ENCODE measurements at places on chromosomes 2 and 18.

DNA sequence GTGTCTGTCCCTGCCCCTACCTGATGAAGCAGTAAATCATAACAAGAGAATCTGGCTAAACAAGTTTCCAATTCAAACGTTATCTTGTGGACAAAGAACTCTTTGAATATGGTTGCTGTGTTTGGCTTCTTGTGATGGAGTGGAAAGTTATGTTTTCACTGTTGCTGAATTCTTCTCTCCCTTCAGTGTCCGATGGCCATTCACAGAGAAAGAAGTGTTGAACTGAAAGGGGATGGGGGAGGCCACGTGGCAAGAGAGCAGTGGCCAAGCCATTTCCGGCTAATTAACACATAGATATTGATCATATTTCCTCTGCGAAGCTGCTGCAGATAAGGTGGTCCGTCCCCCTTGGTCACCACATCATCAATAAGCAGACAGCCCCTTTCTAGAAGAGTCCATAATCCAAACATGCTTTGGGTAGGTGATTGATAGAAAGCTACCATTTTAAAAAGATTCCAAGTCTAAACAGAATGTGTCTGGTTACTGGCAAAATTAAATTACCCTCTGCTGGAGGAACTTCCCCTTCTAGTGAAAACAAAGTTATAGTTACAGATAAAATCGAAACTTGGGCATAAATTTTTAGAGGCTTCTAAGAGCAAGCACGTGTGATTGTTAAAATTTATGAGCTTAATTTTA is 36.9 kb upstream of the FZD7 start:
- DNase-seq: no peak

DNA sequence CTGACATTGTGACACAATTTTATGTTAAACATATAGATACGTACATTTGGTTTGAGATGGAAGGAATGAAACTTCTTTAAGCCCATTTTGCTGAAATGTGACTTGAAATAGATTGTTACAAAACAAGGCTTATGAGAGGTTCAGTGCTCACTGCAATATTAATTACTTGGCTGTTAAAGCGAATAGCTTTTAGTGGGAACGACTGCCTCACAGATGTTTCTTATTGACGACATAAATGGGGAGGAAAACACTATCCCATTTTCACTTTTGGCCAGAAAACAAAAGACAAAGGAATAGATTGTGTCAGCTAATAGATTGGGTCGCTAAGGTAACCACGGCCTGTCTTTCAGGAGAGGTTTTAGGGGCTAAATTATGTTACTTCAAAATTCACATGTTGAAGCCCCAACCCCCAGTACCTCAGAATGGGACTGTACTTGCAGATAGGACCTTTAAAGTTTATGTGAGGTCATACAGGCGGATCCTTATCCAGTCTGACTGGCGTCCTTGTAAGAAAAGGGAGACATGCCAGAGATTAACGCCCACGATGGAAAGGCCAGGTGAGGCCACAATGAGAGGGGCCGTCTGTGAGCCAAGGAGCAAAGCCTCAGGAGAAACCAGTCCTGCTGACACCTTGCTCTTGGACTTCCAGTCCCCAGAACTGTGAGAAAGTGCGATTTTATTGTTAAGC is 10.8 kb downstream of the INPP1 start:
- no peak for DNase-seq

- no peak for DNase-seq
Measured at GRCh38 chr2:19035238-19035637, 323.2 kb downstream of the OSR1 start.

DNA sequence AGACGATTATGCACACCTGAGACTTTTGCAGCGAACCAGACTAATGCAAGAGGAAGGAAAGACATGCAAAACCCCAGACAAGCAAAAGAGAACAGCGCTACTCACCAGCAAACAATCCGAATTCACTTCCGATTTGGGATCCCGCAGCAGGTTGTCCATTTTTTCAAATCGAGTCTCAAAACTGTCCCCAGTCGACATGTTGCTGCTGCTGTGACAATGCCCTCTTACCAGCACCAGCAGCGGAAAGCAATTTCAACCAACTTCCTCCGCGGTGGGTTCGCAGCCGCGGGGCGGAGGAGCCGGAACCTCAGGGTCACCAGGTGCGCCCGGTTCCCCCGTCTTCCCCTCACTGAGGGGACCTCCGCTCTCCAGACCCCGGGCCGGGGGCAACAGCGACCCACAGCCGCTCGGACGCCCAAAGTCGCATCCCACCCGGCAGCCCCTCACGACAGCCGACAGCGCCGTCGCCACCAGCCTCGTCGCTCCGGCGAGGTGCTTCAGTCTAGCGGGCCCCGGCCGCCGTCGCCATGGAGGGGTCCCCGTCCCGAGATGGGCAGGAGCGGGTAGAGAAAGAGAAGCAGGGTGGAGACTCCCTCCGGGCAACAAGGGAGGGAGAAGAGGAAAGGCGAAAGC is 784 bp downstream of the ROCK1 start:
- DNase-seq: peak; percentile 36

GRCh38 chr2:79573895-79574674 is 61.2 kb downstream of the CTNNA2 start:
- DNase-seq: no peak

DNA sequence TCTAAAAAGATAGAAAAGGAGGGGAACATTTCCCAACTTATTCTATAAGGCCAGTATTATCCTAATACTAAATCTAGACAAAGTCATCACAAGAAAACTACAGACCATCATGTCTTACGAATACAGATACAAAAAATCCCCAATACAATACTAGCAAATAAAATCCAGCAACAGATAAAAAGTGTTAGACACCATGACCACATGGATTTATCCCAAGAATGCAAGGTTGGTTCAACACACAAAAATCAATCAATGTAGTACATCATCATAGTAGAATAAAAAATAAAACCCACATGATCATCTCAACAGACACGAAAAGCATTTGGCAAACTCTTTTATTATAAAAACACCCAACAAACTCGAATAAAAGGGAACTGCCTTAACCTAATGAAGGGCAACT is 18.5 kb downstream of the SLC66A2 start:
- no peak for DNase-seq

DNA sequence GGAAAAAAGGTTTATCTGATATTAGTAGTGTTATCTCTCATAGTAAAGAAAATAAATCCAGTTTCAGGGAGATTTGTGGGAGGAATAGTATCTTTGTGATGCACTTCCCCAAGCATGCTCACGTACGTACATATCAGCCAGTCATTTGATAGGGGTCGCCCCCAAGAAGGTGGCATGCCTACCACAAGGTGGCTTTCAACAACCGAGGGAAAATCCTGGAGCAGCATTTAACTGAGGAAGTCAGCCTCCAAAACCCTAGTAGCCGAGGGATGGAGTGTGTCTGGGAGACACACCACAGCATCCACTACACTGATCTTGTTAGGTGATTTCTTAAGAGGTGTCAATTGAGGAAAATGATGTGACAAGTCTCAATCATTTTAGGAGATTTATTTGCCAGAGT is 623.9 kb downstream of the NYAP2 start:
- DNase-seq: no peak

- no peak for DNase-seq
Measured at GRCh38 chr2:98378901-98379300, 32.6 kb downstream of the CNGA3 start.

DNA sequence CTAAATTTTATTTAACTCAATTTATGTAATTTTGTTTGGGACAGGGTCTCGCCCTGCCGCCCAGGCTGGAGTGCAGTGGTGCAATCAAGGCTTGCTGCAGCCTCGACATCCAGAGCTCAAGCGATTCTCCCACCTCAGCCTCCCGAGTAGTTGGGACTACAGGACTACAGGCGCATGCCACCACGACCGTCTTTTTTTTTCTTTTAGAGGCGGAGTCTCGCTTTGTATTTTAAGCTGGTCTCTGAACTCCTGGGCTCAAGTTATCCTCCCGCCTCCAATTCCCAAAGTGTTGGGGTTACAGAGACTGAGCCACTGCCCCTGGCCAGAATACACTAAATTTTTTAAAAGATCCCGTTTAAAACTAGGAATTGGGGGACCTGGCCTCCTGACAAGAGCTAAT is 18.5 kb downstream of the WNT10A start:
- no peak for DNase-seq

- DNase-seq: no peak
Measured at GRCh38 chr2:101106453-101107181, 44.6 kb downstream of the TBC1D8 start.

DNA sequence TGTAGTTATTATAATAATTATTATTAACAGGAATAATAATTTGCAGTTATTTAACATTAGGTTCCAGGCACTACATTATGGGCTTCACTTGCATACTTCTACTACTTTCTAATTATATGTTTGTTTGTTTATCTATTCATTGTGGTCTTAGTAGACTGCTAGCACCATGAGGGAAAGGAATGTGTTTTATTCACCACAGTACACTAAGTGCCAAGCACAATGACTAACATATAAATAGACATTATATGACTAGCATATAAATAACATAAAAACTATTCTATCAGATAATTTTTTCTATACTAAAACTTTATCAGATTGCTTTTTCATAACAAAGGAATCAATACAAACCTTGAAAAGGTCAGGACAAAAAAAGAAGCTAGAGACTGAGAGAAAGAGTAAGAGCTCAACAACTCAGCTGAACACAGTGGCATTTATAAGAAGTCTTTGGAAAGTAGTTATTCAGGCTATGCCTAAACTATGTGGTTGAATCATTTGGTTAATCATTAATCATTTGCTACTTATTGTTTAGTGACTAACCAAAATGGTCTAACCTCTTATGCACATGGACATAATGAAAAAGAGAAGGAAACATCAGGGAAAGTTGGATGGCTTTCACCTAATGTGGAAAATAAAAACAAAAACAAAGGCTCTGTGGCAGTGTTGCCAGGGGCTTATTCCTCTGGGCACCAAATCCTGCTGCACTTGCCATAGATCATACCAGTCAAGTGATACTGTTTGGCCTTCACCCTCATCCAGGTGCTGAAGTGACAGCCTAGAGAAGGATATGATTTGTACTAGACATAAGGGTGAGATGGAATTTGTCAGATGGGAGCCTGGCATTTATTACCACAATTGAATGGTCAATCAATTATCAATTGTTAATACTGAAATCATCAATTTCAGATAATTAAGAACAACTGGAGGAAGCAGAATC is 174.9 kb downstream of the ETAA1 start:
- no peak for DNase-seq

DNA sequence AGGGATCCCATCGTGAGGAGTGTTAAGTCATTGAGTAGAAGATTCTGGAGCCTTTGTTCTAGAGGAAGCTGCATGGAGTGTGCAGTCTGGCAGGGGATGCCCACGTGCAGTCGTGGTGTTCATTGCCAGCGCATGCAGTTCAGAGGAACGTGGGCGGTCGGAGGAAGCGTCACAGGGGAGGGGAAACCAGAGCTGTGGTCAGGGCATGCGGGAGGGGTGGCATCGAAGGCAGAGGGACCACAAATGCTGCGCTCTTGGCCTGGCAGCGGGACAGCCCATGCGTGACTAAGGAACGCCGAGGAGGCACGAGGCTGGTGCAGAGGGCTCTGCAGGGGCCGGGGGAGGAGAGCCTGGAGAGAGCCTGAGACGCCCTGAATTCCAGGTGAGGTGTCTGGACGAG is 141.1 kb downstream of the KLHL29 start:
- DNase-seq: no peak

DNA sequence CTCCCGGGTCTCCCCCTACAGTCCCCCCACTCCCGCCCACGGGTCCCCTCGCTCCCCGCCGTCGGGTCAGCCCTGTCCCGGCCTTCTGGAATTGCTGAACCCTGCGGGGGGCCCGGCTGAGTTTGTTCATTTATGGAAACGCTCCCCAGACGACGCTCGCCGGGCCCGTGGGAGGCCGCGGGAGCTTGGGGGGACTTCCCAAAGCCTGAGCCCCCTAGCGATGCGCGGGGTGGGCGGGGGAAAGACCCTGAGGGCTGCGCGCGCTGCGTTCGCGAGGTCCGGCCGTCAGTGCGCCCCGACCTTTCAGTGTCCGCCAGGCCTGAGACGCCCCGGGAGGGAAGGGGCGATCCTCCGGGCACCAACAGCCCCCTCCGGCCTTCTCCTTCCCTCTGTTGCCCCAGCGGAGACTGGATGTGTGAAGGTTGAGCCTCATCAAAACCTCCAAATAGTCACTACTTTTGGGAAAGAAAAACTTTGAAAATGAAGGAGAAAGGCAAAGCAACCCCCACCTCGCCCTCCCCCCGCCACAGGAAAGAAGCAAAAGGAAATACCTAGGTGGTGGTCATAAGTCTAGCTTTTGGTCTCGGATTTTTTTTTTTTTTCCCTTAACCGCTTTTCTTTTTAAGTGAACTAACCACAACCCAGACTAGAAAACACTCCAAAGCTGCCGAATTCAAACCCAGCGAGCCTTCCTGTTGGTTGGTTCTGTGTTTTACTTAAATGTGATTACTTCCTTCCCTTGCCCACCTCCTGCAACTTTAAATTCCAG is 509 bp upstream of the CYS1 start:
- DNase-seq: peak; percentile 84

GRCh38 chr2:75790814-75791467 is 80.2 kb upstream of the GCFC2 start:
- no peak for DNase-seq

- DNase-seq: no peak
Measured at GRCh38 chr2:170221317-170222288, 43.7 kb downstream of the MYO3B start.

GRCh38 chr2:1723397-1724042 is 20.8 kb downstream of the PXDN start:
- no peak for DNase-seq

DNA sequence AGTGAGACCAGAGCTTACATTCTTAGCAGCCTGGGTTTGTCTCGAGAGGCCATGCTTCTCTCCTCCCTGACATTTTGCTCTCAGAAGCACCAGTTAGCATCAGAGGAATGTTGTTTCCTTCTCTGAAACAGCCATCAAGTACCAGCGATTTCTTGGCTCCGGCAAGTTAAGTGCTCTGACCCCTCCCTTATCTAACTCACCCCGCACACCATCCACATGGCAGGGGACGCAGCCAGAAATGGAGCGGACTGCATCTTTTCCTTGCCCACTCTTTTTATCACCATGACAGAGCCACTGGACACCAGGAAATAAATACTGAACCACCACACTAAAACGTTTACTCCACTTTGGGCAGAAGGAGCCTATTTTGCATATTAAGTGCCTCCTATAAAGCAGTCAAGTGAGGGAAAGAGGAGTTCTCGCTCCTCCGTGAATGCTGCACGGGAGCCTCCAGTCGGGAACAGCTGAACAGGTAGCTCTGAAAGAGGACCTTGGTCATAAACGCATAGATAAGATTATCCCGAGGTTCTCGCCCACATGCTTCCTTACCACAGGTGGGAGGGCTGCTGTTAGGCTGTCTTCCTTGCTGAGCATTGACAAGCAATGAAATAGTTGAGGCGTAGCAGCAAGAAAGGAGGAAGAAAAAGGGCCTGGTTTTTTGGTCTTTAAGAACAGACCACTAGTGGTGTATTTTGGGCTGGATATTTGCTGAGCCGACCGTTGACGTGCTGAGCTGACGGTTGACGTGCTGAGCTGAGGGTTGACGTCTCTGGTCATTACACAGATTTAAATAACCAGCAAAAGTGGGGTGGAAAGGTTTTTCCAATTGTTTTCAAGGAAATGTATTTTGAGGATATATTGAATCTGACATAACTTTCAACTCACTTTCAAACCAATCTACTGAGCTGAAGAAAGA is 71.4 kb upstream of the ITGB6 start:
- no peak for DNase-seq

Data from GM20000 (cell line).